ENCODE measurements at places on chromosomes 5 and 9.

DNA sequence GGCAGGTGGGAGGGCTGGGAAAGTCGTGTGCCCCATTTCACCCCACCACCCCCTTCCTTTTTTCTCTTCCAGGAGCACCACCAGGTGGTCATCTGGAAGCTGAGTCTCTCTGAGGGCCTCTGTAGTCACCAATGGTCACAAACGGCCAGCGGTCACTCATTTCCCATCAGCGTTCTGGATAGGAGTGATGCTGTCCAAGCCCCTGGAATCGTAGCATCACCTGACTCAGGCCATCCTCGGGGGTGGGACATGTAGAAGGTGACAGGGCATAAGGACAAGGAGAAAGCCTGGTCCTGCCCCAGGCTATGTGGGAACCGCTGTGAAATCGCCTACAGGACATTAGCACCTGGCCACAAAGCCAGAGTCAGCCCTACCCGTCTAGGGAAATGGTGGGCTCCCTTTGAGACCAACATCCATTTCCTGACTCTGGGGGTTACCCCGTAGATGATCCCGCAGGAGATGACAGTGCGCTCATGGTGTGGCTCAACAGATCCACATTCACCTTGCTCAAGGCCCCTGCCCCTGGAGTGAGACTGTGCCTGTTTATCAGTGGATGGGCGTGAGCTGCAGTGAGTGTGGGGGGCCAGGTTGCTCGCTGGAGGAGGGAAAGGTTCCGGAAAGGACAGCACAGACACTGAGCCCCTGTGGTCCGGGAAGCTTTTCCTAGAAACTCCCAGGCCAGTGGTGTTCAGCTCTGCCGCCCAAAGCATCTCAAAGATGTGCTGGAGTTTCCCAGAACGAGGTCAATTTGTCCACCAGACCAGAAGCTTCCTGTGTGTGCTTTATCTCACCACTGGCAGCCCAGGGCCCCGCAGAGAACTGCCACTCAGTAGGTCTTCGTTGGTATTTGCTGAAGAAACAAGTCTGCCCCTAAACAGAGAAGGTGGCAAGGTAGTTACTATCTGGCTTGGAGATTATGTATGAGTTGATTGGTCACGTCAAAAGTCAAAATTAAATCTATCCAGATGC is 61.1 kb upstream of the UNC5A start:
- peaks cover 22% of the 10 kb centered on the region for H3K4me1 ChIP-seq
- no peak overlapping the region for H3K4me3 ChIP-seq
- no peak for DNase-seq
- H3K27ac ChIP-seq, result no peak overlapping the region
- peaks cover 56% of the 10 kb centered on the region for H3K27me3 ChIP-seq

- no peaks in the 10 kb centered on the region for H3K4me1 ChIP-seq
- H3K27me3 ChIP-seq, result peaks cover 11% of the 10 kb centered on the region
- H3K27ac ChIP-seq, result no peak overlapping the region
Measured at GRCh38 chr5:159891371-159891770, 24.9 kb upstream of the ADRA1B start.

DNA sequence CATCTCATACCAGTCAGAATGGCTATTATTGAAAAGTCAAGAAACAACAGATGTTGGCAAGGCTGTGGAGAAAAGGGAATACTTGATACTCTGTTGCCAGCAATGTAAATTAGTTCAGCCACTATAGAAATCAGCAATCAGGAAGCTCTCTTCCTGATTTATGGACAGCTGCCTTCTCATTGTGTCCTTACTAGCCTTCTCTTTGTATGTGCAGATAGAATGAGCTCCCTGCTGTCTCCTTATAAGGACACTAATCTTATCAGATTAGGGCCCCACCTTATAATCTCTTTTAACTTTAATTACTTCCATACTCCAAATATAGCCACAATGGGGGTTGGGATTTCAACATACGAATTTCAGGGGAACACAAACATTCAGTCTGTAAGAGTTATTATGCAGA is 38.0 kb downstream of the KCNV2 start:
- DNase-seq, result no peak
- H3K27ac ChIP-seq, result no peak overlapping the region
- H3K27me3 ChIP-seq, result no peaks in the 10 kb centered on the region
- H3K36me3 ChIP-seq, result peaks cover 75% of the 10 kb centered on the region
- H3K4me1 ChIP-seq, result no peaks in the 10 kb centered on the region

GRCh38 chr9:17810728-17811571 is 232.1 kb downstream of the SH3GL2 start:
- H3K36me3 ChIP-seq, result no peaks in the 10 kb centered on the region
- no peak overlapping the region for H3K27ac ChIP-seq
- H3K4me1 ChIP-seq, result no peaks in the 10 kb centered on the region
- peaks cover 5% of the 10 kb centered on the region for H3K27me3 ChIP-seq

DNA sequence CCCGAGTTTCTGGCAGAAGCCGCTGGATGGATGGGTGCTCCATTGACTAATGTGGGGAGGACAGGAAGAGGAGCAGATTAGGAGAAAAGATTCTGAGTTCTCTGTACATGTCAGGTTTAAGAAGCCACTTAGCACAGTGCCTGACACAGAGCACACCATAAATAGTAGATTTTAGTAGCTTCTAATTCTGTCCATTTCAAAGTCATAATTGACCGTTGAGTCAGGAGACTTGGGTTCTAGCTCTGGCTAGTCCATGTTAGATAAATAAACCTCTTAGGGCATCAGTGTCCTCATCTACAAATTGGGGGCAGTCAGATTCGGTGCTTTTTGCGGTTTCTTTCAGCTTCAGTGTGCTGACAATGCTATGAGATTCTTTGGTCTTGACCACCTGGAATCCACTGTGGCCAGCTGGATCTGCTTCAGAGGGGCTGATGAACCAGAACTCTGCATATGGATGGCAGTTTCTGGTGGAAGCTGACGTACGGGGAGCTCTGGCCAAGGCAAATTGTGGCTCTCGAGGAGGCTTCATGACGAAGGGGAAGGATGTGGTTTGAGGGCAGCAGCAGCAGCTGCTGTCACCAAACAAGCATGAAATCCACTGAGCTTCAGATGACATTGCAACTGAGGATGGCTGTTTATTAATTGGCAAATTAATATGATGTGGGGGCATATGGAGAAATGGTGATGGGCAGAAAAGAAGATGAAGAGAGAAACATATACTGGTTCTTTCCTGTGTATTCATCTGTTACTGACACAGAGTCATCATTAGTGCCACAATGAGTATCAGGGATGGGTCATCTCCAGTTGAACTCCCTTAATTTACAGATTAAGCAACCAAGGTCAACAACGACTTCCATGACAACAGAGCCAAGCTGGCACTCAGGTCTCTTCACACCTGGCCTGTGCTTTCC is 134.4 kb downstream of the AOPEP start:
- H3K27me3 ChIP-seq, result no peaks in the 10 kb centered on the region
- peaks cover 38% of the 10 kb centered on the region for H3K4me1 ChIP-seq
- peak; percentile 83 for DNase-seq
- H3K4me3 ChIP-seq, result peak overlapping the region; percentile 28

All from activated naive CD4-positive, alpha-beta T cell treated with anti-CD3 and anti-CD28 coated beads for 36 hours (primary cell).